ENCODE measurements at places on chromosomes 11 and 22. TPM values are rescaled to one million over a fixed set of nuclear protein-coding genes. Genes with fewer than 3 reads are reported as not detected.

PPFIBP2 gene
- polyA plus RNA-seq, result not detected

LRRC74B gene
- polyA plus RNA-seq, result not detected

SNX32 gene
- polyA plus RNA-seq, result 4.6 TPM

ASRGL1 gene
- polyA plus RNA-seq, result 39.7 TPM

KCNQ1OT1 gene
- polyA plus RNA-seq, result 1.3 TPM

TRAPPC4 gene
- polyA plus RNA-seq, result 157 TPM

CD3G gene
- not detected for polyA plus RNA-seq

OR51A2 gene
- not detected for polyA plus RNA-seq

ZNF408 gene
- 0.22 TPM for polyA plus RNA-seq

CHST1 gene
- polyA plus RNA-seq, result 3.8 TPM

MS4A4A gene
- polyA plus RNA-seq, result not detected

BIRC3 gene
- polyA plus RNA-seq, result not detected

RIMBP3B gene
- polyA plus RNA-seq, result 0.15 TPM

TBX10 gene
- polyA plus RNA-seq, result not detected

CCDC116 gene
- polyA plus RNA-seq, result not detected

CABP4 gene
- 0.52 TPM for polyA plus RNA-seq

H19 gene
- polyA plus RNA-seq, result not detected

GAS2 gene
- 17.1 TPM for polyA plus RNA-seq

PAK1 gene
- polyA plus RNA-seq, result 60.3 TPM

ALG8 gene
- 75.9 TPM for polyA plus RNA-seq

JHY gene
- 3.8 TPM for polyA plus RNA-seq

PRODH gene
- polyA plus RNA-seq, result not detected

OR5J2 gene
- polyA plus RNA-seq, result not detected

ANO5 gene
- 4.5 TPM for polyA plus RNA-seq

OR52A1 gene
- polyA plus RNA-seq, result not detected

OSBP gene
- polyA plus RNA-seq, result 14.9 TPM

MPPED2 gene
- polyA plus RNA-seq, result 13.2 TPM

POU2F3 gene
- not detected for polyA plus RNA-seq

DAGLA gene
- polyA plus RNA-seq, result 3.7 TPM

PLA2G6 gene
- 0.91 TPM for polyA plus RNA-seq

MMP1 gene
- polyA plus RNA-seq, result not detected
